ENCODE measurements at places on chromosomes 16 and 17. TPM values are rescaled to one million over a fixed set of nuclear protein-coding genes. Genes with fewer than 3 reads are reported as not detected.

DNA sequence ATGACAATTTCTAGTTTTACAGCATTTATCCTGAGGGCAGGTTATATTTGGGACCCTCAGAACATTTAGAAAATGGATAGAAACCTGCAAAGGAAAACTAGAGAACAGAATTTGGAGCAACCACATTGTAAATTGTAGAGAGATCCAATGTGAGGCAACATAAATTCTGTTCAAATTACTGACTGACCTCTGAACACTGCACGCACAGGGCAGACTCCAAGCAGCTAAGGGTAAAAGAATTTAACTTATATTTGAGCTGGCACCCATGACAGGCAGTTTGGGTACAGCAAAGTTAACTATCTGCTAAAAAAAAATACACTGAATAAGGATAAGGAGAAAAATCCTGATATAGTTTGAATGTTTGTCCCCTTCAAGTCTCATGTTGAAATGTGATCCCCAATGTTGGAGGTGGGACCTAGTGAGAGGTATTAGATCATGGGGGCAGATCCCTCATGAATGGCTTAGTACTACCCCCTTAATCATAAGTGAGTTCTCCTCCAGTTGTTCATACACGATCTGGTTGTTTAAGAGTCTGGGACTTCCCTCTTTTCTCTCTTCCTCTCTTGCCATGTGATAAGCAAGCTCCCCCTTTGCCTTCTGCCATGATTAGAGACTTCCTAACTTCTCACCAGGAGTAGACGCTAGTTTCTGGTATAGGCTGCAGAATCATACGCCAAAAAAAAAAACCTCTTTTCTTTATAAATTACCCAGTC lies 75.7 kb downstream of the FBXL20 start:
- DNase-seq: no peak

DNA sequence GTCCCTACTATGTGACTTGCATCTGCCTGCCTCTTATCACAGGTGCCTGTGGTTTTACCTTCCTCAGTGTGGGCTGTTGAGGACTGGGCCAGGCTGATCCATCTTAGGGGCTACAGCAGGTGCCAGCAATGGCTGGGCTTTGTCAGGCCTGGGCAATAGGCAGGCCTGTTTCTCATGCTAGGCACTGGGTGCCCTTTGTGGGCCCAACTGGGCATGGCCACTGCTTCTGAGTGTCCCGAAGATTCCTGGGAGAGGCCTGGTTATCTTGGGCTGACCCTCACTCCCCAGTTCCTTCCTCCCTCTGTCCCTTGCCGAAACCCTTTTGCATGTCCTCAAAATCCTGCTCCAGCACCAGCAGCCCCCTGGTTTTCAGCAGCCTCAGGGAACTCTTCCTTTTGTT lies 1024.9 kb downstream of the KCNJ18 start:
- DNase-seq: no peak

The KRT25 gene
- not detected for total RNA-seq

- no peak for DNase-seq
Observed at GRCh38 chr17:5913032-5913531, 157.1 kb upstream of the WSCD1 start.

The PTX4 gene
- 0.34 TPM for total RNA-seq

GRCh38 chr17:81235822-81236740 lies 2.8 kb downstream of the TEPSIN start:
- no peak for DNase-seq

The CCL3 gene
- 0.78 TPM for total RNA-seq
